ENCODE measurements at places on chromosomes 1 and 21. TPM values are rescaled to one million over a fixed set of nuclear protein-coding genes. Genes with fewer than 3 reads are reported as not detected.
A peak's percentile ranks its signal among the peaks of the same experiment; 100 is the strongest.

- no peak for DNase-seq
Measured at GRCh38 chr1:186463511-186463910, 2.6 kb upstream of the PDC start.

GRCh38 chr1:40183055-40183710 is 22.0 kb downstream of the RLF start:
- peak; percentile 31 for DNase-seq

- peak; percentile 57 for DNase-seq
Measured at GRCh38 chr1:43706598-43707189, 642 bp upstream of the ST3GAL3 start.

GRCh38 chr21:17730782-17731181 is 88.4 kb downstream of the C21orf91 start:
- no peak for DNase-seq

DNA sequence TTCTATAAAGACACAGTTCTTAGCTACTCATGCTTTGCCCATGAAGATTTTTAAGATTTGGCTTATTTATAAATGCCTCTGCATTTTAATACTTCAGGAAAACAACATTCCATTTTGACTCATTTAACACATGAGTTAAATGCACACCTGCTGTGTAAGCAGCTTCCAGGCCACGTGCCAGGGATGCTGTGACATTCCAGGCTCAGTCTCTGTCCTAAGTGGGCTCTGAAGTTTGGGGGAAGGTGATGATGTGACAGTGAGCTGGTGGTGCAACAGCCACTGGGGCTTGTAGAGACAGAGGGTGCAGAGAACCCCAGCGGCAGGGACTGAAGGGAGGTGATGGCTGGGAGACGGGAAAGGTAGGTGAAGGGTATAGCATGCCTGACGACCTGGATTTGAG is 40.7 kb downstream of the HHAT start:
- DNase-seq = no peak

- DNase-seq = no peak
Measured at GRCh38 chr1:4307468-4307845, 347.0 kb upstream of the AJAP1 start.

GRCh38 chr1:223378754-223379153 is 14.5 kb upstream of the CCDC185 start:
- no peak for DNase-seq

- no peak for DNase-seq
Measured at GRCh38 chr1:184143449-184143848, 91.9 kb downstream of the TSEN15 start.

- no peak for DNase-seq
Measured at GRCh38 chr21:42226626-42227025, 7.7 kb downstream of the ABCG1 start.

DNA sequence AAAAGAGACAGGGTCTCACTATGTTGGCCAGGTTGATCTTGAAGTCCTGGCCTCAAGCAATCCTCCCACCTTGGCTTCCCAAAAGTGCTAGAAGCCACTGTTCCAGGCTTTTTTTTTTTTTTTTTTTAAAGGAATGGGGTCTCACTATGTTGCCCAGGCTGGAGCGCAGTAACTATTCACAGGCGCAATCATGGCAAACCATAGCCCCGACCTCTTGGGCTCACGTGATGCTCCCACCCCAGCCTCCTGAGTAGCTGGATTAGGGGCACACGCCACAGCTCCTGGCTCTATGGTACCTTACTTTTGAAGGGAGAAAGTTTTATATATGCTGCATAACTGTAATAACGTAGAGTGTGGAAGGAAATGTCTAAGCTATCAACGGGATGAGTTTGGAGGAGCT is 5.7 kb upstream of the ATP13A2 start:
- no peak for DNase-seq

DNA sequence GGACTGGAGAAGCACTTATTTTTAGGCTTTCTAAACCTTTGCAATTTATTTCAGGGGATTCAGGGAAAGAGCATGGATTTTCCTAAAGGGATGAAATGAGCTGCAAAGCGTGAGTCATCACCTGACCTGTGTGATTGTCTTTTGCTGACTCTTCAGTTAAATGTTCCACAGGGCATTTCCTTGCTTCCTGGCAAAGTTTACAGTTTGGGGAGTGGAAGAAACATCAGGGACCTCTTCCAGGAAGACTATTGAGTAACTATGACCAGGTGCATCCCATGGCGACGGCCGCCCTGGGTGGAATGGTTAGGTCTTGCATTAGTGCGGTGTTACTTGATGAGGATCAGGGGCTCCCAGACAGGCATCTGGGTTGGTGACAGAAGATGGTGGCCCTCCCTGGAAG is 79.5 kb upstream of the SIPA1L2 start:
- no peak for DNase-seq

- DNase-seq = no peak
Measured at GRCh38 chr1:244089561-244089960, 38.5 kb downstream of the ZBTB18 start.

DNA sequence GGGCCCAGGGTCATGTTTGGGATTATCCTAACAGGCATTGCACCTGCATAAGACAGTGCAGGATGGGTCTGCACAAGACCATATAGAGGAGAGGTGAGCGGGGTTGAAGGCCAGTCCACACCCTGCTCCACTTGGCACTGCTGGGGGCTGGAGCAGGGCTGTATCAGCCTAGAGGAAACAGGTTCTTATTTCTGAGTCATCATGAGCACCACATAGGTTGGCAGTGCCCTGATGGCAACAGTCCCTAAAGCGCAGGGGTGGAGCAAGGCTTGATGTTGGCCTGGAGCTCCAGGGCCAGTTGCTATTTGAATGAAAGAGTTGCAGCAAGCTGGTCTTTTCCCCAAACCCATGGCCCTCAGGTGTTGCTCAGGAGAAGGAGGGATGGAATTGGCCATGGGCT is 29.8 kb upstream of the BMP8B start:
- no peak for DNase-seq

DNA sequence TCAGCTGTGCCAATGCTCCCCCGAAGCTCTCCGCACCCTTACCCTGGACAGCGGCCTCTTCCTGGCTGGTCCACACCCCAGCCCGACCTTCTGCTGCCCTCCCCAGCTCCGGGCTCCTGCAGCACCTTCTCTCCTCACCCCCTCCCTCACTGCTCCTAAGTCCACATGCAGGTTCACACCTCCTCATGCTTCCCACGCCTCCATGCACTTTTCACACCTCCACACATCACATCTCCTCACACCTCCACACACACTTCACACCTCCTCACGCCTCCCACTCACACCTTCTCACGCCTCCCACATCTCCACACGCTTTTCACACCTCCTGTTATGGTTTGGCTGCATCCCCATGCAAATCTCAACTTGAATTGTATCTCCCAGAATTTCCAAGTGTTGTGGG is 18.9 kb downstream of the GPR137B start:
- no peak for DNase-seq

GRCh38 chr1:37239225-37239740 is 205.0 kb upstream of the GRIK3 start:
- no peak for DNase-seq

GRCh38 chr1:231236208-231236591 is 4.8 kb upstream of the GNPAT start:
- DNase-seq = no peak

DNA sequence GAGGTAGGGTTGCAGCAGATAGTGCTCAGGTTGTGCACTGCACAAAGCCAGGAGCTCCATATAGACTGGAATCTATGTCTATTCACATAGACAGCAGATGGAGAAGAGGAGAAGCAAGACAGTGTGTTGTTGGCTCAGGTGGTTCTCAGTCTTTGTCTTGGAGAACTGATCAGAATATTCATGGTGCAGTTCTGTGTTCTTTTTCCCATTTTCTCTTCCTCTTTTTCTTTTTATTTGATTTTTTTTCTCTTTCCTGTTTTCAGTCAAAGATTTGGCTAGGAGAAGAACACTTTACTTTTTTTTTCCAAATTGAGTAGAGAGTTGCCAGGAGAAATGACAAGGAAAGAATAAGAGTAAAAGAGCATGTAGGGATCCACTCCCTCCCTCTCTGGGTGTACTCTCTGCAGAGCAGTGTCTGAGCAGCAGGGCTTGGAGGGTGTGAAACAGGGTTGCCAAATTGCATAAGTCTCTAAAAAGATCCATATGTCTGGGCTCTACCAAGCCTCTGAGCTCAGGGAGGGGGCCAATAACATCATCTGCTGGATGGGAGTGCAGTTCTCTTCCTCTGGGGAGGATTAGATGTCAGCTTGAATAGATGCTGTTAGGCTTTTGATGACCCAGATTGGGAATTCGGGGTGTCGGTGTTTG is 8.7 kb upstream of the CD34 start:
- no peak for DNase-seq

- DNase-seq = no peak
Measured at GRCh38 chr1:229185963-229186362, 84.9 kb upstream of the RAB4A start.

- DNase-seq = peak; percentile 76
Measured at GRCh38 chr1:235077571-235078479, 50.8 kb downstream of the TOMM20 start.

DNA sequence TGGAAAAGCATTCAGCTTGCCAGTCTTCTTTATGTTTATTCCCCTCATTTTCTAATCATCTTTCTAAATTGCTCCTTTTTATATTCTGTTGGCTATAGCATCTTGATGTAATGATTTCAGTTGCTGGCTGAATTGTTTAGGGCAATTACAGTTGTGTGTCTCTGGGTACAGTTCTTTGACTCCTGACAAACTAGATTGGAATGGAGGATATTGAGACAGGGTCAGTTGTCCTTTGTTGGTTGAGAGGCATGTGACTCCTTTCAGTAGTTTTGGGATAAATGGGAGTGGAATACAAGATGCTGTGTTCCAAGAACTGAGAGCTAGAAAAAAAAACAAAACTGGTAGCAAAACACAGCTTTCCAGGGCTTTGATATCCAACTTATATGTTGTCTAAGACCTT is 1.5 kb downstream of the CENPF start:
- DNase-seq = no peak

GRCh38 chr1:42753070-42753469 is 13.0 kb upstream of the CLDN19 start:
- no peak for DNase-seq

- peak; percentile 71 for DNase-seq
Measured at GRCh38 chr1:67166196-67166595, at the start of gene IL23R. Gene IL23R (plus strand): TSS chr1:67166454. CDS start chr1:67168121, 1,667 bp downstream.

- no peak for DNase-seq
Measured at GRCh38 chr1:167681451-167682098, 40.2 kb upstream of the MPZL1 start.

DNA sequence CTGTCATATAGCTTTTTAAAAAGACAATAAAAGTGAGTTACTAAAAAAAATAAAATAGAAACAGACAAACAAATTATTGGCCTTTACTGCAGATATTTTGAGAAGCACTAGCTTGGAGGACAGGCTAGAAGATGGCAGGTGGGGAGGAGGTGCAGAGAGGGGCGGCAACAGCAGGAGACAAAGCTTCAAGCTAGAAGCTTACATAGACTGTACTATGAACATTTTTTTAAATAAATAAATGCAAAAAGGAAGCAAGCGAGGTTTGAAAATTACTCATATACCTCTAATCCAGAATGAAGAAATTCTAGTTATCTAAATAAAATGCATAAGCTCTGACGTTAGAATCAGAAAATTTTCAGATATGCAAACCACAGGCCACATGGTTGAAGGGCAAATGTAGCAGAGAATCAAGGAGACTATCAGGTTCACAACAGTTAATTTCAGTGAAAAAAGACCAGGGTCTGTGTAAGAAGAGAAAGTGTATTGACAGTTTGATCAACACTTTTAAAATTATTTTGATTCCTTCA is 54.9 kb downstream of the NRIP1 start:
- no peak for DNase-seq

DNA sequence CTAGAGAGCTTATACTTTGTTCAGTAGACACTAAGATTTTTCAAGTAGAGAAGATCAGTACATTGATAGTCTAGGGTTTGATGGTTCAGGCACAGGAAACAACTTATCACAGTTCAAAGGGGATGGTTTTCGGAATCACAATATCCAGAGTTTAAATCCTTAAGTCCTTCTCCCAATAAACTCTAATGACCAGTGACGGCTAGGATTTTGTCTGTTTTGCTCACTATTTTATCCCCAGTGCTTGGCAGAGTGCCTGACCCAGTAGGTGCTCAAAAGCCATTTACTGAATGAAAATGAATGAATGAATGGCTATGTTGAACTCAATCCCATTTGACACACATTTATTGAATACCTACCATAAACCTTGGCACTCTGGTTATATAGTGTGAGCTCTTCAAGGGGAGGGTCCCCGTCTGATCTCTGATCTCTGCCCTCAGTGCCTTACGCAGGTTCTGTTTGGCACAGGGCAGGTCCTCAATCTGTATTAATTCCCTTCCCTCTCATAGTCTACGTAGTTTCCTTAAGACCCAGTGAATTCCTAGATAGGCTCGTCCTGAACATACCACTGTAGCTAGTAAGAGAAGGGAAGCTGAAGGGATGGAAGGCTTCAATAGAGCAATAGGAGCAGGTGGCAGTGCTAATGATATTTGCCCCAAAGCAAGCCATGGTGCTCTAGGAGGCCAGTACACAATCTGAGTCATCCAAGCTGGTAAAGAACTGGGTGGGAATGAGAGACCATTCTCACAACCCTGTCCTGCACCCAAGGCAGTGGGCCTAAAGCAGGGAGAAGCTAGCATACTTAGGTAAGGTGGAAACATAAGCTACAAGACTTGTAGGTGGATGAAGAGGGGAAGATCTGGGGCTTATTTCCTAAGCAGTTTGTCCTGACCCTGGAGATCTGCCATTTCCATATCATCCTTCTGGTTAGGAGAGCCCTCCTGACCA is 53.4 kb downstream of the DMAP1 start:
- DNase-seq = no peak

GRCh38 chr1:233620065-233620464 is 6.2 kb downstream of the KCNK1 start:
- DNase-seq = no peak

GRCh38 chr1:215393476-215393875 is 173.6 kb upstream of the KCTD3 start:
- no peak for DNase-seq

DNA sequence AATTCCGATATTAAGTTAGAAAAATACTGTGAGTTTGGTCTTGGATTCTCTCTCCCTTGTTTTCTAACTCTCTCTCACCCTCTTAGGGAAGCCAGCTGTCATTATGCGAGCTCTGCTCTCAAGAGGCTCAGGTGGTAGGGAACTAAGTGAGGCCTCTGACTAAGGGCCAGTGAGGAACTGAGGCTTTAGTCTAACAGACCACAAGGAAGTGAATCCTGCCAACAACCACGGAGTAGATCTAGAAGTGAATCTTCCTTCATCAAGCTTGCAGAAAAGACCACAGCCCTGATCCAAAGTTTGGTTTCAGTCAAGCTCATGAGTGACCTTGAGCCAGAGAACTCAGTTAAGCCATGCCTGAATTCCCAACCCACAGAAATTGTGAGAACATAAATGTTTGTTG is 180.1 kb upstream of the PRMT6 start:
- no peak for DNase-seq

CD1B gene
- not detected for total RNA-seq

HSD3B1 gene
- not detected for total RNA-seq

ADAMTS4 gene
- 0.40 TPM for total RNA-seq

AADACL3 gene
- not detected for total RNA-seq

KRTAP19-3 gene
- not detected for total RNA-seq

C8A gene
- not detected for total RNA-seq

SPRR2G gene
- not detected for total RNA-seq

TNFRSF8 gene
- 16.3 TPM for total RNA-seq

KIF26B gene
- 0.23 TPM for total RNA-seq

TFF3 gene
- not detected for total RNA-seq

DDR2 gene
- total RNA-seq = 0.21 TPM

RPTN gene
- not detected for total RNA-seq

UBASH3A gene
- 37.3 TPM for total RNA-seq

HSF2BP gene
- 1.6 TPM for total RNA-seq

Data from activated CD4-positive, alpha-beta T cell treated with anti-CD3 and anti-CD28 coated beads for 36 hours (primary cell).